ENCODE measurements at places on chromosomes 3 and 15.

DNA sequence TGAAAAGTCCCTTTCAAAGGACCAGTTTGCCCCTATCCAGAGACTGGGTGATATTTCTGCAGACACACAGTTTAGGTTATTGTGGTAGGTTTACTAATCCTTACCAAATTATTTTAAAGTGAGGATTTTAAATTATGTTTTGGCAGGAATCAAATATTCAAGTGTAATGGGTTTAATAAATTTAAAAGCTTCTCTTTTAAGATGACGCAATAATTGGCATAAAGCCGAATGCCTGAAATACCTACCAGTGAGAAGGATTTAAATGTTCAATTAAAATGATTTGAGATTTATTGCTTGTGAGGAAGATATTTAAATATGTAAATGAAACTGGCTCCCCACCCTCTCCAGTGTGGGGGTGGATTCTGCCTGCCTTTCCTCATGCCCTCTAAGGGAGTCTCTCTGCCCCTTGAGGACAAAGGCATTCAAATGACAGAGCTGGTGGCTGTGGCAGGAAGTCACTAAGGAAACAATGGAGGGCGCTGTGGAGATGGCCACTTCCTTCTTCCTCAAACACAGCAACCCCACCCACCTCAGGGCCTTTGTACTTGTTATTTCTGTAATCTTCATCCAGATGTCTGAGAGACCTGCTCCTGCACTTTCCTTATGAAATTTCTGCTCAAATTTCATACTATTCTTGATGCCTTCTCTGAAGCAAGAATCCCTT is 131.7 kb downstream of the TNIK start:
- no peak for DNase-seq

- DNase-seq = no peak
Measured at GRCh38 chr15:91780387-91780786, 73.1 kb upstream of the SLCO3A1 start.

DNA sequence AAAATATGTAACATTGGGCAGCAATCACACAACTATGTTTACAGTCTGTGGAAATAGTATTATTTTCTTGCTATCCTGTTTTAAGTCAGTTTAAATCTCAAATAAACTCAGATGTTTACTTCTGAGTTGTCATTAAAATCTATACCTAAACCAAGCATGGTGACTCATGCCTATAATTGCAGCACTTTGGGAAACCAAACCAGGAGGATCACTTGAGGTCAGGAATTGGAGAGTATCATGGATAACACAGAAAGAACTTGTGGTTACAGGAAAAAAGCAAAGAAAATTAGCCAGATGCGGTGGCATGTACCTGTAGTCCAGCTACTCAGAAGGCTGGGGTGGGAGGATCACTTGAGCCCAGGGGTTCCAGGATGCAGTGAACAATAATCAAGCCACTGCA is 631.6 kb upstream of the EPHA6 start:
- DNase-seq = no peak

DNA sequence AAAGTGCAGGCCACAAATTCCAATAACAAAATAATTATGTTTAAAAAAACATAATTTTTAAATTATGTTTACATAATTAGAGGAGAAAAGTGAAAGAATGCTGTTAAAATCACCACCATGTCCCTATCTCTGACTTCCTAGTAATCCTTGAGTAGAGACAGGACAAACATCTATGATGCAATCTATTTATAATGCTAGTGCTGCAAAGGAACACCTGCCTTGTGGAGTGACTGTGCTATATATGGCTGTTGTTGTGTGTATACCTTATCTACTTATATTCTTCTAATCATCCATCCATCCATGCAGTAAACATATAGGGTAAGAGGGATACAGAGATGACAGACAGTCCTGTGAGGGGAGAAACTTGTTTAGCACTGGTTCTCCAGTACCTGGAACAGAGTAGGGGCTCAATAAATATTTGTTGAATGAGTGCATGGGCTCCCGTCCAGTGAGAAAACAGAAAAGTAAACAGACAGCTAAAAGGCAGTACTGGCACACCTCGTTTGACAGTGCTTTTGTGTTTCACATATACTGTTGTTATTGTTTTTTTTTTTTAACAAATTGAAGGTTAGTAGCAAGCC is 229.3 kb upstream of the UBE2E1 start:
- DNase-seq = no peak

- peak; percentile 51 for DNase-seq
Measured at GRCh38 chr3:4656059-4656458, 162.9 kb downstream of the ITPR1 start.

GRCh38 chr3:32000877-32001276 is 19.3 kb downstream of the ZNF860 start:
- DNase-seq = no peak

DNA sequence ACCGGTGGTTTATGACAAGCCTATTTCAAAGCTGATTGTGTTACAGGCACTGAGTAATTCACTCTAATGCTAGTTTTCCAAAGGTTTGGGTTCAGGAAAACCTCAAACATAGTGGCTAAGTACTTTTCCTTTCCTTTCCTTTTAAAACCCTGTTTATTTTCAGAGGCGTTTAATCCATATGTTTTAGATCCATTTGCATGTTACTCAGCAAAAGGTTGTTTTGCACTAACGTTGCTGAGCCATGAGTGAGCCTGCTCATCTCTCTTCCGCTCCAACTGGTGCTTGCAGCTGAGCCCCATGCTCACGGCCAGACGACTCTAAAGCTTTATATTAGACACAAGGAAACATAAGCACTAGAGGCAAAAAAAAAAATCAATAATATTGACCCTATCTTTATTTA is 9.4 kb downstream of the CEMIP start:
- no peak for DNase-seq

DNA sequence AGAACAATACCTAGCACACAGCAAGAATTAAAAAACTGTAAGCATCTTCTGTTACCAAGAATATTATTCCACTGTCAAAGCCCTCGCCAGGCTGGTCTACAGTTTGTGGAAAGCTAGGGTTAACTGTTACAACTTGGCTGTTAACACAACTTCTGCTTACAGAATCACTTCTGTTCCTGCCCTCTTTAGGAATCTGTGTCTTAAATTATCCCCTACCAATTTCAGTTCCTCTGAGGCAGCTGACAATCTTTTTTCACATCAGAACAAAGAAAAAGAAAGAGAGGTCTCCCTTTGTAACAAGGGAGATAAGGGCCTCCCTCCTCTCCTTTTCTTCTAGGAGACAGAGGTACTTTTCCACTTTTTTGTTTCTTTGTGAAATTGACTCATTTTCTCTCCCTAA is 188.9 kb downstream of the FMN1 start:
- DNase-seq = no peak

- no peak for DNase-seq
Measured at GRCh38 chr15:25170113-25170731, 215.4 kb downstream of the SNRPN start.

- DNase-seq = no peak
Measured at GRCh38 chr3:139111392-139112229, 66.9 kb upstream of the PRR23C start.

GRCh38 chr3:27487383-27487782 is 3.2 kb upstream of the SLC4A7 start:
- DNase-seq = no peak

DNA sequence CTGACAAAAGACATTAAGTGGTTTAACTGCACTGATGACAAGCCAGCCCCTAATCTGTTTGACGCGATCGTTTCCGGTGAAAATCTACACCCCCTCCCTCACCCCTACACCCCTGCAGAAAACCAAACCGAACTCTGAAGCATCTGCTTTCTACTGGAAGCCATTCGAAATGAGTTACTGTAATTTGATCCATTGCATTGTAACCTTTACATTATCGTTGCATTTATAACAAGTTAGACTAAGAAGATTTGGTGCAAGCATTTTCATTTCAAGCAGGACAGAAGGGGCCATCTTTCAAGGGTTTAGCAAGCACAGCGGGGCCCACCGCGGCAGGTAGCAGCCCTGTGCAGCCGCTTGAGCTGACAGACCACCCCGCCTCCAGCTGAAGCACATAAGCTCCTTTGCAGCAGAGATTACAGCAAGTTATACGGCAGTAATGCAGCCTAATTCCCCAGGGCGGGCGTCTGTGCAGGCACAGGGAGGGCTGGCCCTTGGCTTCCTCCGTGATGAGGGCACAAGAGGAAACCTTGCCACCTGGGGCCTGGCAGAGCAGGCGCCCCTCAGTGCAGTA is 79.3 kb downstream of the CHSY1 start:
- no peak for DNase-seq

DNA sequence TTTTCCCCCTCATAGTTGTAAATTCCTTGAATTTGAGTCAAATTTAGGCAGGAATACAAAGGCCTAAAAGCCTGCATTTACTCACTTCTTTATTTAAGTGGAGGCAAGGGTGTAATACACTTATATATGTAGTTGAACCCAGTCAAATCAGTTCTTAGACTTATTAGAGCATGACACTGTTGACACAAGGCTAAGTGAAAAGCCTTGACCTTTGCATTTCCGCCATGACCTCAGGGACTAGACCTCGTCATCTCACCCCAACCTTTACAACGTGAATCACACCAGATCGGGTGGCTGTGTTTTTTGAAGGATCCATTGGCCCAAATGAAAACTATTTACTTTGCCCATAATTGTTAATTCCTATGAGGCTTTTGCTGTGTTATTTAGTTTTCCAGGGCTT is 774.4 kb downstream of the ROBO1 start:
- no peak for DNase-seq

GRCh38 chr3:144590854-144591253 is 619.2 kb downstream of the DIPK2A start:
- DNase-seq = peak; percentile 80

DNA sequence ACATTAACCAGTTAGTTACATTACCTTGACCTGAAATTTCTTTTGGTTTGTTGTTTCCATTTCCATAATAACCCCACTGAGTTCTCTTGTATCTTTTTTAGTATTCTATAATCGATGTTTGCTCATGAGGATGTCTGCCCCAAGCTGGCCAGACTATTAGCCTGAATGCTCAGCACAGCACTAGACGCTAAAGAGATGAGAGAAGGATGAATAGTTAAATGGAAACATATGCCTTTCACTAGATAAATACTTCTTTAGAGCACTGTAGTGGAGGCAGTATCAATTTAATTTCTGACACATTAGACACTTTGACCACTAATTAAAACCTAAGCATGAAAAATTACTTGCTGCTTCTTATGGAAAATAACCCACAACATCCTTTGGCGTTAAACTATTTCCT is 654.9 kb upstream of the KCNMB2 start:
- no peak for DNase-seq

DNA sequence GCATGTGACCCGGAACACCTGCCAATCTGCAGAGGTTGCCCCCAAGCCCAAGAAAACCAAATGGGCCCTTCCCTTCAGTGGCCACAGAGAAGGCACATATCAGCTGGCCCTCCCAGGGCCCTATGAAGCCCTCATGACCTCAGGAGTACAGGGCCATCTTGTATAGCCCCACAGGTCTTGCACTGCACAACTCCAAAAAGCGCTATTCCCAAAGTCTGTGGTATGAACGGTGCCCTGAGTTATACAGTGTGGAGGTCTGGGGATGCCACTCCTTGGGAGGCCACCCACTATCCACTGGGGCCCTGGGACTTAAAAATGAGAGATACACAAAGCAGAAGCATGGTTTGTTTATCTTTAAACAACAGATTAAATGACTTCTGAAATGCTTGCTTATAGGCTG is 61.5 kb downstream of the CAPN7 start:
- DNase-seq = no peak

DNA sequence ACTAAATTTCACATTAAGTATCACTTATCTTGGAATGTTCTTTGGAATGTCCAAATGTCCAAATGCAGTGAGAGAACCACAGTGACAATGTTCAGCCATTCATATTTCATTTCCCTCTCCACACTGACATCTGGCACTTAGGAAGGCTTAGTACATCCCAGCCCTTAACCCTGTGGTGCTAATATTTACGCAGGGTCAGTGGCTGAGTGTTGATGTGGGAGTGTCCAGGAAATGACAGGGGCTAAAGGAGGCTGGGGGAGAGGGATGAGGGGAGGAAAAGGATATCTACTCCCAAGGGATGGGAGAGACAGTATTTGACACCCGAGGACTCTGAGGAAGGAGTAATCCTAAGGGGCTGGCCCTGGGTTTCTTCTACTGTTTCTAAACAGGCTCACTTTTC is 14.1 kb upstream of the CCR4 start:
- no peak for DNase-seq

DNA sequence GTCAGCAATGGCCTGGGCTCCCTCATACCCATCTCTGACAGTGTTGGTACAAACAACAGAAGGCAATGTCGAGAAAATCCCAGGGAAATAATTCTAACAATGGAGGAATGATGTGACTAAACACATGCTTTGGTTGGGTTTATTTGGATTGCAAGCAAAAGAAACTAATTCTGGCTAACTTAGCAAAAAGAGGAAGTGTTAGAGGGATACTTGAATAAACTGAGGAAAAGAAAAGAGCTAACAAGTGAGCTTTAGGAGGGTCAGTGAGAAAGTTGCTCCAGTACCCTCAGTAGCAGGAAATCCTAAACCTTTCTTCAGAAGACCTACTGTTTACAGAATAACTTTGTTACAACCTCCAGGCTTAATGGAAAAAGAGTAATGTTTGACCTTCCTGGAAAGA is 264.6 kb upstream of the WNT5A start:
- DNase-seq = no peak

DNA sequence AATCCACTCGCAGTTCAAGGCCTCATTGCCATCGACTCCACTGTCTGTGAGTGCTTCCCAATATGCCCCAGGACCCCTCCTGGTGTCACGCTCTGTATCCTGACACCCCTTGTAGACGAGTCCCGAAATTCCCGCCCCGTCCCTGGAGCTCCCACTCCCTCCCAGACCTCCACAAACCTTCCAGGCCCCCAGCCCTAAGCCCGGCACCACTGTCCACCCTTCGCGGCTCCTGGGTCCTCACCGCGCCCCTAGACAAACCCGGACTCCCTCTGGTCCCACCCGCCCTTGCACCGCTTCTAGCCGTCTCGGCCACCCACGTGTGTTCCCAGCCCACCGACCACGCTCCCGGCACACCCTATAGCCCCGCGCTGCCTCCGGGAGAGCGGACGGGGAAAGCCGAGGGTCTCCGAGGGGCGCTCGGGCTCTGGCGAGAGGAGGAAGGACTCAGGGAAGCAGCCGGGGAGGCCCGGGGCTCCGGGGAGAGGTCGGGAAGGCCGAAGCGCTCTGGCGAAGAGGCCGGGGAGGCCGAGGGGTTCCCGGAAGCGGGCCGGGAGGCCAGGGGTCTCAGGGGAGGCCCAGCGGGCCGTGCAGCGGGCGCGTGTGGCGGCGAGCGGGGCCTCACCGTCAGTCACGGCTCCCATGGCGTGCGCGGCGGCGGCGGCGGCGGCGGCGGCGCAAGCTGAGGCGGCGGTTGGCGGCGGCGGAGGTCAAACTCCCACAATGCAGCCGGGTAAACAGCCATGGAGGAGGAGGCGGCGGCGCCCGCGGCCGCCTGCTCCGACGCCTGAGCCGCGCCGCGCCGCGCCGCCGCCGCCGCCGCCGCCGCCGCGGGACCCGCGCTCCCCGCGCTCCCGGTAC is at the start of the genes ATXN7 and THOC7:
TSS of gene ATXN7 (plus strand) at position 718 of the 858 bp plus-strand sequence. CDS start 48,732 bp downstream, outside the sequence.
TSS of gene THOC7 (minus strand) at position 656 of the 858 bp plus-strand sequence. CDS start at position 641, 15 bp downstream.
- no peak for DNase-seq

GRCh38 chr3:160841455-160841854 is 85.4 kb downstream of the PPM1L start:
- DNase-seq = no peak

DNA sequence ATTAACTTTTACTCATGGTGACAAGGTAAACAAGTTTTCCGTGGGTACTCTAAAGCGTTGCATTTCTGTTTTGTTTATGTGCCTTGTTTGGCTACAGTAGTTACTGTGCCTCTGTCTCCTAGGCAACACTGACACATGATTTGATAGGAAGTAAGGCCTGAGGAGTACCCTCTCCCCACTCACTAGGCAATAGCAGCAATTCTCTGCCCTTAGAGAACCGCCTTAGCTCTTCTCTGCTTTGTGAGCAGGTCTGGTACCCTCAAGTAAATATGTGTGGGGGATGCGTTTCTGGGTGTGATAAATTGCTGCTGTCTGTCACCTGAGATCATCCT is at the start of gene IL5RA:
TSS of gene IL5RA (minus strand) at position 76 of the 332 bp plus-strand sequence. CDS start 5,390 bp downstream, outside the sequence.
- no peak for DNase-seq

All from non-pigmented ciliary epithelial cell (primary cell).